ENCODE measurements at places on chromosomes 7 and 10. TPM values are rescaled to one million over a fixed set of nuclear protein-coding genes. Genes with fewer than 3 reads are reported as not detected.

The MEOX2 gene
- 1.5 TPM for total RNA-seq

The STEAP1B gene
- total RNA-seq = 7.3 TPM

The PODXL gene
- 2.6 TPM for total RNA-seq

The RAMP3 gene
- total RNA-seq = not detected

The AGAP6 gene
- total RNA-seq = 1.5 TPM

The MACC1 gene
- total RNA-seq = 0.12 TPM

The ACTL6B gene
- not detected for total RNA-seq
